ENCODE measurements at places on chromosomes 16 and 17.
A peak's percentile ranks its signal among the peaks of the same experiment; 100 is the strongest.

- DNase-seq, result no peak
These were observed 474.4 kb downstream of the SLC39A11 start for GRCh38 chr17:72618001-72618509.

DNA sequence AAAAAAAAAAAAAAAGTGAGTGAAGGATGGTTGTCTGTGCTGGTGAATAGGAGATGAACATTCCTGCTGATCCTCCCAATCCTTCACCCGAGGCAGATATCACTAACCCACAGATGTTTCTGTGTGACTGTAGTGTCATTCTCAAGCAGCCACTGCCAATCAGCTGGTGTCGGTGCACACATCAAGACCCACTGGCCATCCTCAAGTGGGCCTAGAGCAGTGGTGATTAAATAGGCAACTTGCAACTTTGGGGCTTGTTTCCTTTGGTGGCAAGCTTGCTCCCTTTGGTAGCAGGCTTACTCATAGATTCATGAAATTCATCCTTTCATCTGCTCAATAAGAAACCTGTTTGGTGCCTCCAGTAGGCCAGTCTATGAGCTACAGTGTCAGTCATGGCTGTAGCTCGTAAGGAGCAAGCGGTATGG, 51.1 kb upstream of the LGALS9 start:
- no peak for DNase-seq

GRCh38 chr17:73228748-73229236, 32.9 kb downstream of the CPSF4L start:
- DNase-seq, result no peak

- peak; percentile 51 for DNase-seq
These were observed 507 bp downstream of the FHOD1 start for GRCh38 chr16:67246756-67247191.

DNA sequence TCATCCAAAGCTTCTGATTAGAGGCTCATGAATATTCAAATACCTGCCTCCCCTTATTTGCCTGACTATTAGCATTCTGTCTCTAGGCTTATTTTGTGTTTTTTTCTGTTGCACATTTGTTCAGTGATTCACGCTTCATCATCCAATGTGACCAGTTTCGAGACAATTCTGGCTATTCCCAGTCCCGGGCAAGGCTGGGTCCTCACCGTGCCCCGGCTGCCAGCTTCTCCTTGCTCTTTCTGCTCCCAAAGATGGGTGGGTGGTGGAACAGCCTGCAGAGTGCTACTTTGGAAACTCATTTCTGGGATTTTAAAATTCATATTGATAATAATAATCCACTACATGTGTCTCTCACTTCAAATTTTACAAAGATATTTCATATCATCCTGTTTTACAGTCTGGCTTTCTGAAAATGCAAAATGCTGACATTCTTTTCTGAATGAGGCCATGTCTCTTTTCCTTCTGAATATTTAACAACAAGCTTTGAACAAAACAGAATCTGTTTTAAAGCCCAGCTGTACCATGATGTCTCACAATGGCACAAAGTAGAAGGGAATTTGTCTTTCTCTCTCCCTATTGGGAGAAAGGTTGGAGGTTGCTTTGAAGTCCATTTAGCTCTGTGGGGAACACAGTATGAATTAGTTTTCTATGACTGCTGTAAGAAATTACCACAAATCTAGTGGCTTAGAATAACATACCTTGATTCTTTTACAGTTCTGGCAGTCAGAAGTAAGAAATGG, 116.9 kb upstream of the CDH13 start:
- DNase-seq, result no peak

DNA sequence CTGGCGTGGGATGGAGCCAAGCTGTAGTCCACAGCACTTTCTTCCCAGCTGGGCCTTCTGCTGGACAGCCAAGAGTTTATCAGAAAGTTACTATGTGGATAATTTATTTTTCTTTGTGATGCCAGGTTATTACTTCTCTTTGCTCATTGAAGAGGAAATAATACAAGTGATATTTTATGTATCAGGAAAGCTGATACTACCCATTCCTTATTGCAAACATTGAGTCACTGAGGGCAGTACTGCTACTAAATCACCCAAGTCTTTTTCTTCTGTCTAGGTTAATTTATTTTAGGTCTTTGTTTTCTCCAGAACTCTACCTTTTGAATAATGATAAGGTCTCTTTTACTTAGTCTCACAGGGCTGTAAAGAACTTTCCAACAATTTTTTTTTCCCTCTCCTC, 8.3 kb downstream of the NUP93 start:
- DNase-seq, result no peak

GRCh38 chr17:3594051-3594800, 15.0 kb downstream of the TRPV1 start:
- DNase-seq, result no peak

DNA sequence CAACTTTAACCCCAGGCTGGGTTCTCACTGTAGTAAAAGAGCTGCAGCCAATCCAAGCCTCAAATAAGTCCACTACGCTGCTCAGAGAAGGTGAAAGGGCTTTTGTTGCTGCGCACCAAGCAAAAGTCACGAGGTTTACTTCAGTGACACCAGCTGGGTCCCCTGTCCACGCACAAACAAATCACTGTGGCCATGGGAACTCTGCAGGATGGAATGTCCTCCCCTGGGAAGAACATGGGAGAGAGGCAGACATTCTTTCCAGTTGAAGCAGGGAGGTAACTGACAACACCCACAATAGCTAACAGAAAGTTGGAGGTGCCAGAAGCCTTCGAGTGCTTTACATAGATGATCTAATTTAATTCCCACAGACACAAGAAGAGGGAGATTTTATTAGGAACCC, 181.9 kb downstream of the PMP22 start:
- DNase-seq, result no peak

- DNase-seq, result no peak
These were observed 4.1 kb downstream of the SP6 start for GRCh38 chr17:47846716-47847340.

- DNase-seq, result no peak
These were observed 78.8 kb upstream of the AKTIP start for GRCh38 chr16:53581784-53582183.

DNA sequence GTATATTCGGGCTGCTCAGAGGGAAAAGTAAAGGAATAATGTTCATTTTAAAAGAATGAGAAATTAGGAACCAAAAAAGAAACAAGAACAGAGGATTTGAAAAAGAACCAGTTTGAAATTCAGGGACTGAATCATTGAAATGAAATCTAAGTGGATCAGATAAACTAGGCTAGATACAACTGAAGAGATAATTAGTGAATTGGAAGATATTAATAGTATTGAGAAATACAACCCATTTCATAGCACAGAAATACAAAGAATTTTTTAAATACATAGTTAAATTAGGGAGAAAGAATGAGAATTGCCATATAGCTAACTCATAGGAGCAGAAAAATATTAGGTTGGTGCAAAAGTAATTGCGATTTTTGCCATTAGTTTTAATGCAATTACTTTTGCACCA, 117.3 kb upstream of the NOL11 start:
- no peak for DNase-seq

GRCh38 chr16:74320707-74321106, 24.1 kb downstream of the PSMD7 start:
- no peak for DNase-seq

- DNase-seq, result no peak
These were observed 21.1 kb downstream of the KCTD19 start for GRCh38 chr16:67305216-67306071.

- peak; percentile 22 for DNase-seq
These were observed 2.7 kb downstream of the HOXB2 start for GRCh38 chr17:48542114-48542656.

GRCh38 chr16:87372305-87372704, 11.3 kb downstream of the FBXO31 start:
- DNase-seq, result no peak

DNA sequence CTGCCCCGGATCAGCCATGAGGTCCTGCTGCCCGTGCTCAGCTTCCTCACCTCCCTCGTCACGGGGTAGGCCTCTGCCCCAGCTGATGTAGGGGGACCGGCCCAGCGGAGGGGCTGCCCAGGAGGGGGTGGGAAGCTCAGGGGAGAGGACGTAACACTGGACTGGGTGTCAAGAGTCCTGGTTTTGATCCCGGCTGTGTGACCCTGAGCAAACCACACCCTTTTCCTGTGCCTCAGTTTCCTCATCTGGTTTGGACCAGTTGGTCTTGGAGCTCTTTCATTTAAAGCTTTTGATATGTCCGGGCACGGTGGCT, 6.6 kb downstream of the WDR81 start:
- no peak for DNase-seq

DNA sequence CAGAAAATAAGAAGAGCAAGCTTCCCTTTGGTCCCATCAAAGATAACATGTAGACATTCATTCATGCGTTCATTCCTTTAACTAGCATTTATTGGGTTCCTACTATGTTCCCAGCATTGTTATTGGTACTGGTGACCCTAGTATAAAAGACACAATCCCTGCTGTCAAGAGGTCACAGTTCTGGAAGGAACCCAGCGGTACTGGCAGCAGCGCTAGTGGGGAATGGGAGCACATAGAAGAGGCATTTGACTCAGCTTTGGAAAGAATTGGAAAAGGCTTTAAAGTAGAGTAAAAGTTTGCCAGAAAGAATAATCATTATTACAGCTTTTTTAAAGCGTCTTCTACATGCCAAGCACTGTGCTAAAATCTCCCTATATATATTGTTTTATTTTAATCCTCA, 41.7 kb upstream of the NF1 start:
- no peak for DNase-seq

DNA sequence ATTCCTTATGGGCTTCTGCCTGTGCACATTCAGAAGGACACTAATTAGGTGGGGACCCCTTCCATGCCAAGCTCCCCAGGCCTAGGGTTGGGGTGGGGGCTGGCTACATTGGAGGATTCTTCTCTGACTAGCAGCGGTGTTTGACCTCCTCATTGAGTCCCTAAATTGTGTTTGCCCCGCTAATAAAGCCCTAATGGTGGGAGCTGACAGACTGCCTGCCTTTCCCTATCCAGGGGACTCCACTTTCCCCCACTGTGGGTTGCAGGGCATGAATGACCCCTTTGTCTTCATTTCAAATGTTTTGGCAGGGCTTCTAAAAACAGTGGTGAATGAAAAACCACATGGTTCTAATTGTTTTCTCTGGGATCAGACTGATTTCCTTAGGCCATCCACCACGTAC, 476.8 kb upstream of the CDH11 start:
- DNase-seq, result no peak

DNA sequence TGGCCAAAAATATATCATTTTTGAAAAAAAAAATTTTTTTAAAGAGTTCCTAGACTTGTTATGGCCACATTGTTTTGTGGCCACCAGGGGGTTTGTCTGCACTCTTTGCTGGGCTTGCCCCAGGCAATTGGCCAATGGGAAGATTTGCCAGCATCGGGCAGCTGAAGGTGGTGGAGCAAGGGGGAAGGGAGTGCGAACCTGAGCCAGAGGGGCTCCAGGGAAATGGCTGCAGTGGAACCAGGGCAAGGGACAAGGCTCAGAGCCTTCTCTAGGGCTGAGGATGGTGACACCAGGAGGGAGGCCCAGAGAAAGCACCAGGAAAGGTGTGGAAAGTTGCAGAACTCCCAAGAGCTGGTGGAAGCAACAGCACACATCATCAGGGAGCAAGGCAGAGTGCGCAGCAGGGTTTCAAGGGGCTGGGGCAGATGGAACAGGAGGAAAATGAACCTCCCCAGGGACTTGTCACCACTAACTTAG, 15.5 kb upstream of the CMIP start:
- DNase-seq, result no peak

- DNase-seq, result no peak
These were observed 33.4 kb downstream of the ZZEF1 start for GRCh38 chr17:4109449-4109848.

DNA sequence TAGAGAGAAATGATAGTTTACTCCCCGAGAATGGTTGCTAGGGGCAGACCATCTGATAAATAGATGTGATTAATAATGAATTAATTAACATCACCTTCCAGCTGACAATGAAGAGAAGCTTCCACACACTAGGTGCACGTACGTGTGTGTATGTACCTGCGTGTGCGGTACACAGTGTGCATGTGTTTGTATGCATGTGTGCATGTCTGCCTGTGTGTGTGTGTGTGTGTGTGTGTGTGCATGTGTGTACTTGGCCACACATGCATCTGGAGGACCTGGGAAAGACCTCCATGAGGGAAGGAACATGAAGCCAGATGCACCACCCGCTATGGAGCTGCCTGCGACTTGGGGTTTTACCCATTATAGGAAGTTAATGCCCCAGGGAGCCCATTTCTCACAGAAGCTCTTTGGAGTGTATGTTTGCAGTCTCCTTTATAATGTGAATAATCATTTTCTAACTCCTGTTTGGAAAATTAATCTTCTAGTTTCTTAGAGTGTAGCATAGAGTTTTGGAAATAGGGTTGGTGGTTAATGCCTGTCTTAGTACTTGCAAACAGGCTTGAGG, 229.1 kb downstream of the ENGASE start:
- no peak for DNase-seq

DNA sequence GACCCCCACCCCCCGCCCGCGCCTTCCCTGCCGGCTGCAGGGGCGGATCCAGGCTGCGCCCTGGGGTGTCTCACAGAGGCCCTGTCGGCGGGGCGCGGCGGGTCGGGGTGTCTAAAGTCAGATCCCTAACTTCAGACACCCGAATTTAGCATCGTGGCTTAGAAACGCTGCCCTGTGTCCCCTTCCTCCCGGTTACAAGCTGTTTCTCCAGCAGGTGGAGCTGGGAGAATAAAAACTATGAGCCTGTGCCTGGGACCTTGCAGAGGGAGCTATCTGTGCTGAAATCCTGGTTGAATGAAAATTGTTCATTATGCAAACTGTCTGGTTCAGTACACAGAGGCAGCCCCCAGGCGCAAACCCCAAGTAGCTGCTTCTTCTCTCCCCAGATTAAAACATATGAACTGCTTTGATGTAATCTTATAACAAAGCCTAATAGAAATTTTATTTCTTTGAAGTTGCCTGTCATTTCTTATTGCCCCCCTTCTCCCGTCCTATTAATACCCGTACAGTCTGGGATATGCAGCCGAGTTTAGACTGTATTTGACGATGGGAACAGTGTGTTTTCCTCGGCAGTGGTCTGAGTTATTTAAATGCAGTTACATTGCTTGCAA, 79.0 kb downstream of the RPA1 start:
- DNase-seq, result no peak

GRCh38 chr16:51557670-51558069, 406.6 kb upstream of the SALL1 start:
- no peak for DNase-seq

- no peak for DNase-seq
These were observed 834 bp upstream of the TXNDC11 start for GRCh38 chr16:11743308-11744074.

Measured in activated naive CD4-positive, alpha-beta T cell (primary cell).